ENCODE measurements at places on chromosomes 1 and 21.

DNA sequence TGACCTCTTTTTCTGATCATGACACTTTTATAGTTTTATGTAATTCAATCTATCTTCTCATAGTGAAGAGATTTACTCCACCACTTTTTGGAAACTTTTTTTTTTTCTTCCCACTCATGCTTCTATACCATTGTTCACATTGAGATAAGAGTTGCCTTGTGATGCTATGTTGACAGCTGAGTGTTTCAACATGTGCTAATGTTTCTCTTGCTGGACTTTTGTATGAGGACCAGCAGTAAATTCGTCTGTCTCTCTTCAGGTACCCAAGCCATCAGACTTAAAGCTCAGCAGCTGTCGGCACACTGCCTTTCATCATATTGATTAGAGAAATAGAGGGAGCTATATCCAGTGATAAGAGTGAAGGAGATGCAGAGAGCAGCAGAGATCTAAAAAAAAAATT lies 227.0 kb downstream of the GRIK1 start:
- DNase-seq: no peak

DNA sequence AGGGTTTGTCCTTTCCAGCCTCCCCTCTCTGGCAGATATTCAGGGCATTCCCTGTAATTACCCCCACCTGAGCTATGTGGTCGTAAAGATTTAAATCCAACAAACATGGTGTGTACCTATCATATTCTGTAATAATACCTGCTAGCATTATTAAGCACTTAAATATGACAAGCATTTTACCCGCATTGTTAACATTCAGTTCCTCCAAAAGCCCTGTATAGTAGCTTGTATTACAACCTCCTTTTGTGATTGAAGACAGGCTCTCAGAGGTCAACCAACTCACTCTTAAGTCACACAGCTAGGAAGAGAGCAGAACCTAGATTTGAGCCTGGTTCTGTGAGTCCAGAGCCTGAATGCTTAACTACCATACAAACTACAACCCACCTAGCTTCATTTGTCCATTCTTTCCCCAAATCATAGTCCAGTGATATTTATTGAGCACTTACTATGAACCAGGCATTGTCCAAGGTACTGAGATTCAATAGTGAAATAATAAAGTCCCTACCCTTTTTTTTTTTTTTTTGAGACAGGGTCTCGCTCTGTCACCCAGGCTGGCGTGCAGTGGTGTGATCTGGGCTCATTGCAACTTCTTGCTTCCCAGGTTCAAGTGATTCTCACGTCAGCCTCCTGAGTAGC lies 13.8 kb upstream of the KDM4A start:
- DNase-seq: no peak

DNA sequence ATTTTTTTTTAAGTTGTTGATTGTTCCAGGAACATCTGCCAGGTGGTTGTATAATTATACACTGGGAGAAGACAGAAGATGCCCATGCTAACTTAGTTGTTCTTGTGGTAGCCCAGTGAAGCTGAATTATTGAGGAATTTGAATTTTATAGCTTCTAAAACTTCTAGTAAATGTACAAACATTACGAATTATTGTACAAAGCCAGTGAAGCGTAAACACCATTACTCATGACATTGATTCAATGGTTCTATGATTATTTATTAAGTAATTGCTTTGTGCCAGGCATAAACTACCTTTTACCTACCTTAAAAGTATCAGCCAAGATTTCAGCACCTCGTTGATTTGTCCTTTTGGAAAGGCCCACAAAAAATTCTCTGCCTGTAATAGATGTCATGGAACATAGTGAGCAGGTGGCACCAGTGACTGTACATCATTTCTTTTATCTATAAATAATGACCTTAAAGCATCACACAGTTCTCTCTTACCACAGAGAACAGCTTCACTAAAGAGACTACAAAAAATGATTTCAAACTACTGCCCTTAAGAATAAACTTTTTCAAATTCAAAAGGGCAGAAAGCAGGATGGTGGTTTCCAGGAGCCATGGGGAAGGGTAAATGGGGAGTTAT lies 74.9 kb upstream of the BCL10 start:
- DNase-seq: no peak

GRCh38 chr1:86951430-86951829 lies 37.0 kb downstream of the HS2ST1 start:
- DNase-seq: no peak

DNA sequence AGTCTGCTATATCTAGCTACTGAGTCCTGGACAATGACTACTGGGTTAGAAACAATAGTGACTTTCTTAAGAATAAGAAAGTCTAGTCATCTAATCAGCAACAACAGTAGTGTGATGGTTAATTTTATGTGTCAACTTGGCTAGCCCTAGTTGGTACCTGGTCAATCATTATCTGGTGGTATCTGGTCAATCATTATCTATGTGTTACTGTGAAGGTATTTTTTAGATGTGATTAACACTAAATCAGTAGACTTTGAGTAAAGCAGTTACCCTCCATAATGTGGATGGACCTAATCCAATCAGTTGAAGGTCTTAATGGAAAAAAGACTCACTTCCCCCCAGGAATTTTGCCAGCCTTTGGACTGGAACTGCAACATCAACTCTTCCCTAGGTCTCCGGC lies 312.6 kb downstream of the SIPA1L2 start:
- no peak for DNase-seq

DNA sequence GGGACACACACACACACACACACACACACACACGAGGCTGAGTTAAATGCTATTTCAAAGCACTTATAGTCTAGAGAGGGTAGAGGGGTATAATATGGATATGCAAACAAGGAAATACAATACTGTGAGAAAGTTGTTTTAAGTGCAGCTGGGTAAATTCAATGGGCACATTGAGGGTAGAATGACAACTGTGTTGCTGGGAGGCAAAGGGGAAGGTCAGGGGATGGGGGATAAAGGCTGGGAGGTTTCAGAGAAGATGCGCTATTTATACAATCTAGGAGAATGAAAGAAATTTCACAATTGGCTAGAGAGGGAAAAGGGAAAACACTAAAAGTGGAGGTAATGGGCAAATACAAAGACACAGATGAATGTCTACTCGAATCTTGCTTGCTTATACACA lies 19.4 kb downstream of the EXTL2 start:
- no peak for DNase-seq

- DNase-seq: no peak
These were observed 84.1 kb downstream of the SPAG17 start for GRCh38 chr1:118100686-118101514.

DNA sequence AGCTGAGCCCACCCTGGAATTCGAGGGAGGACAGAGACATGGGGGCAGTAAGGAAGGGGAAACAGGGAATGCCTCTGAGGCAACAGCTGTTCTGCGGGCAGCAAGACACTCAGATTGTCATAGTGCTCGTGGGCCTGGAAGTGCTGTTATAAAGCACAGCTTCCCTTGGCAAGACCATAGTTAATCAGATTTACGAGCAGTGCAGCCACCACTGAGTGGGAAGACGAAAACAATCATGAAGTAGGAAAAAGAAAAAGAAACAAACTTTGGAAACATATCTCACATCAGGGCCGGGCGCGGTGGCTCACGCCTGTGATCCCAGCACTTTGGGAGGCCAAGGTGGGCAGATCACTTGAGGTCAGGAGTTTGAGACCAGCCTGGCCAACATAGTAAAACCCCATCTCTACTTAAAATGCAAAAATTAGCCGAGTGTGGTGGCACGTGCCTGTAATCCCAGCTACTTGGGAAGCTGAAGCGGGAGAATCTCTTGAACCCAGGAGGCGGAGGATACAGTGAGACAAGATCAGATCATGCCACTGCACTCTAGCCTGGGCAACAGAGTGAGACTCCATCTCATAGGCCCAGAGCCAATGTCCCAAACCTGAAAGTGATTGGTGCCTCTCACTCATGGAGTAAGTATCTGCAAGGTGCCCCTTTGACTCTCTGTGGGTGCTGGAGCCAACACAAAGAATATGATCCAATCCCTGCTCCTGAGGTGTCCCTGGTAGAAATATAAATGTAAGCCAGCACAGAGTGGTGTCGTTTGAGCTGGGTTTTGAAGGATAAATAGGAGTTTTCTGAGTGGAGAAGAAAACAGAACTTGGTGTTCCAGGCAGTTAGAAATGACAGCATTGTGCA lies 55.6 kb upstream of the GPR153 start:
- DNase-seq: no peak

DNA sequence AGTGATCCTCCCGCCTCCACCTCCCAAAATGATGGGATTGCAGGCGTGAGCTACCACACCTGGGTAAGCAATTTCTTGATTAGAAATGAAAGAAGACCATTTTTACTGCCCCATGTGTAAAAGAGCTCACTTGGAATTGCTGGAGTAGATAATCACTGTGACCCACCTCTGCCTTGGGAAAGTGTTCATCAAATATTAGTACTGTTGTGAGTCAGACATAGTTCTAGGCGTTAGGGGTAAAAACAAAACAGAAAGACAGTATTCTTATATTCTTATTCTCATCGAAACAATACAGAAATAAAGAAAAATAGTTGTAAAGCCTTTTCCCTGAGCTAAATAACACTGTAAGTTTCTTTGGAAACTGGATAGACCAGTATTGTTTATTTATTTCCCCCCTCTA lies 36.2 kb downstream of the CELF3 start:
- DNase-seq: no peak

DNA sequence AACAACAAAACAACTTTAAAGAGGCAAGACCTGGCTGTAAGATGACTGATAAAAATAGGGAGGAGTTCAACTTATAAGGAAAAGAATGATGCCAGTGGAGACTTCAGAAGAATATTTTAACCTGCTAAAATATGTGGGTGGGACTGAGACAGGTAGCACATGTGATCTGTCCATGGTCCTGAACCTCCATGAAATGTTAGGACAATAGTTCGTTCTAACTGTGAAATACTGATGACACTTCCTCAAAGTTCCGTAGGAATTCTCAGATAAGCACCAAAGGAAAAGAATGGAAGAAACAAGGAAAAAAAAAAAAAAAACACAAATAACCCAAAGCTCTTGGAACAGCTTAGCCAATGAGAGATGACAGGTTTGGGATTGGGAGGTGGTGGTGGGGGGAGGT lies 44.7 kb downstream of the CDC42BPA start:
- DNase-seq: no peak

- no peak for DNase-seq
These were observed 387.2 kb upstream of the NCAM2 start for GRCh38 chr21:20611008-20611407.

- DNase-seq: no peak
These were observed 22.9 kb upstream of the IFNAR2 start for GRCh38 chr21:33206771-33207281.

DNA sequence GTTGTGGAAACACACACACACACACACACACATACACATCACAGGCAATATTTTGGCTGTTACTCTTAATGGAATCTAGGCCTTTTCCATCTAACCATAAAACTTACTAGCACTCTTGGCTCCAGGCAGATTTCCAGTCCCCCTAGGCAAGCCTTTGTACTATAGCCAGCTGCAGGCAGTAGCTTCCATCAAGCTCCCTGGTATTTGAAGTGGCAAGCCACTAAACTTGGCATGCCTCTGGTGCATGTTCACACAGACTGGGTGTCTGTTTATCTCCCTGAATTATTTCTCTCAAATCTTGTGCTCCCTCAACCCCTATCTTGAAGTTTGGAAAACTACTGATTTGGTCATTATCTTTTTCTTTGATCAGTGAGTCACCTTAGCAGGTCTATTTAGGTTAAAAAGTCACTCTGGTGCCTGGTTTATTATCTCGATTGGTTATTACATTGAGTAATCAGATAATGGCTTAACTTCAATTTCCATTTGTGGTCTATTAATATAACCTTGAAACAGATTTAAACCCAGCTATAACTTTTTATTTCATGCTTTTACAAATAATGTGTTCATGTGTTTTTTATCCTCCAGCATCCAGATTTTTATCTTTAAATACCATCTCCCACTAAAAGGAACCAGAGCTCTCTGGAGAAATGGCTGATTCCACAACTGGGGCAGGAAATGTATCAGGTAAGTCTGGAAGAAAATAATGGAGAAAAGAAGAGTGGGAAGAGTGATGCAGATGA lies 2.7 kb upstream of the RBM15 start:
- no peak for DNase-seq

All from stimulated activated CD4-positive, alpha-beta T cell treated with anti-CD3 and anti-CD28 coated beads, Interleukin-15, amount 100 ng/mL, for 1 hour (primary cell).